Fibroblast of gingiva (primary cell): ENCODE measurements at places on chromosomes 13 and 19.

DNA sequence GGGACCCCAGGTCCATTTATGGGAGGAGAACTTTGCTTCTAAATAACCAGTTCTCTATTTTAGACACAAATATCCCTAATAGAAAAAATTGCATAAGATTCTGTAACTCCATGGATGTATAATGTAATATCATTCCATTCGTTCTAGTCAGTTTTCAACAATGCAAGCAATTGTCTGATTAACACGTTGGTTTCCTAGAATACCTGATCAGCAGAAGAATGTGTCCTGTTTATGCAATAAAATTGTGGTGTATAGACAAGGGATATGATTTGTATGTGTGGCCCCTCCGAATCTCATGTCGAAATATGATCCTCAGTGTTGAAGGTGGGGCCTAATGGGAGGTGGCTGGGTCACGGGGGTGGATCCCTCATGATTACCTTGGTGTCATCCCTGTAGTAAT lies 62.1 kb downstream of the RUBCNL start:
- DNase-seq = no peak

DNA sequence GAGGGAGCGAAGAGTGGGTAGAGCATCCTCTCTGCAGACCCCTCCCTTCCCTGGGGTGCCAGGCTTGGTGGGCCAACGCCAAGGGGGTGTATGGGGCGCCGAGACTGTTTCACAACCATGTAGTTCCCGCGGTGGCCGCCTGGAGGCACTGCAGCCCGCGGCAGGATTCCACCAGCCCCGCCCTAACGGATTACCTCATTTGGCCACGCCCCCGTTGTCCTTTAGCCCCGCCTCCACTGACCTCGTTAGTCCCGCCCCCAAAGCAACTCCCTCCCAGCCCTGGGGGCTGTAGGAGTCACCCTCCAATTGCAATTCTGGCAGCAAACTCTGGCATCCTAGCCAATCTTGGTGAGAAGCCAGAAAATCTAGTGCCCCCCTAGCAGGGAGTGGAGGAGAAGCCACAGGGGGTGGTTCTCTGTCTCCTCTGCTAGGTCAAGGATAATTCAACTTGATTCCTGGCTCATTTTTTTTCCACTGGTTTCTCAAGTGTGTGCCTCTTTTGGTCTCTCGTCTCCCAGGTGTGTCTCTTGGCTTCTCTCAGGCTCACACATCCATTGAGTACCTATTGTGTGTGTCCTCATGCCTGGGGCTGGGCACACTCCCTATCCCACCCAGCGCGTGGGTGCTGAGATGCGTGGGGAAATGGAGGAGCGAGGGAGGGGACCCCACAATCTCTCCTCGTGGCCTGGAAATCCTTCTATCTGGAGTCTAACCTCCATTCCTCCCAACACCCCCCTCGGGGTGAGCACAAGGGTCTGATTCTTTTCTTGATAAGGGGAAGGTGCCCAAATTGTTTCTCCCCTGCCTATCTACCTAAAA lies 2.0 kb downstream of the OLFM2 start:
- DNase-seq = peak; percentile 29

DNA sequence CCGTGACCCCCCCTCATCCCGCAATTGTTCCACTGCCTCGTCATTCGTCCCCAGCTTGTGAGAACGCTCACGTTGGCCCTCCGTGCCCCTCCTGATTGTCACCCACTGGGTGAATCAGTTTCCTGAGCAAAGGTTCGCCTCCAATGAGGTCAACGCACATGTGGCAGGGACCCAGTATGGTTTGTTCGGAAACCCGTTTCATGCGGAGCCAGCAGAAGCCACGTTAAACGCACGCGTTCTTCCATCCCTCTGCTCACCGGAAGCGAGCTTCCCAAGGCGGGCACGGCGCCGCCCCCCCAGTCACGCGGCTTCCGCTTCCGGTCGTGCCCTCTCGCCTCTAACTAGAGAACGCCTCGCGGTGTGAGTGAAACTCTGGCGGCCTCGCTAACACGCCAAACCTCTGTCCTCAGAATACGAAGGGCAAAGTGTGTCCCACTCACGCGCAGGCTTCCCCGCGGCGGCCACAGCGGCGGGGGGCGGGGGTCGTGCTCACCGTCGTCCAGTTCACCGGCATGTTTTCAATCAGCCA lies 18.0 kb upstream of the CFAP97D2 start:
- DNase-seq = no peak

- DNase-seq = no peak
These were observed 11.3 kb downstream of the MAST3 start for GRCh38 chr19:18108897-18109296.

- no peak for DNase-seq
These were observed 9.8 kb upstream of the SIAH3 start for GRCh38 chr13:45861322-45861721.

DNA sequence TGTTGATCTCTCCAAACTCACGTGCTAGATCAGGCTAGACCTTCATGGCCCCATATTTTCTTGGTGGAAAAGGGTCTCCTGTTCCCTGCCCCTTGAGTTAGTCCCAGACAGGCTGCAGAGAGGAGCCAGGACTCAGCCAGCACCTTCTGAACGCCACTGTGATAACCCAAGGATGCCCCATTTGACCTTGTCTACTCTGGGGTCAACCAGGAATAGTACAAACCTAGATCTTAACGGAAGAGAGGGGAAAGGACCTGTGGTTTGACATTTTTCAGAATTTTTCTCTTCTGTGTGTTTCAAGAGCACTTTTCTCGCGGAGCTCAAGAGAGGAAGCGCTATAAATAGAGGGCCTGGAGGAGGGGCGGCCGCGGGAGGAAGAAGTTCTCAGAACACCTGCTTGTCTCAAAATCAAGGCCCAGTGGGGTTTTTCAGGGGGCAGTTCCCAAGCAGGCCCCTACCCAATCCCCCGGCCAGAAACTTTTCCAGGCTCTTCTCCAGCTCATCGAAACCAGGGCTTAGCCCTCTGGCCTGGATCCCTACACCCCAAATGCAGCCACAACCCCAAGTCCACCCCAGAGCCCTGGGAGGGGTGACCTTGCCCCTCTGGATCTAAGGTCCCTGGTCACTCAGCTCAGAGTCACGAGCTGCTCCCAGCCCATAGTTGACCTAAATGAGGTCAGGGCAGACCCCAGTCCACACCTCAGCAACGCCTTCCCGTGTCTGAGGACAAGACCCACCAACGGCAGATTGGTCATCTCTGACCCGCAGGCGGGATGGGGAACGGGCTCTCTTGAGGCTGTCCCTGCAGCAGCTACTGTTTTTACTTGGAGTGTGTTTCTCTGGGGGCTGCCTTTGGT lies 75.6 kb upstream of the TM9SF2 start:
- no peak for DNase-seq

- DNase-seq = no peak
These were observed 31.1 kb upstream of the ZNF599 start for GRCh38 chr19:34804115-34804514.

- DNase-seq = no peak
These were observed 8.5 kb upstream of the ZNF823 start for GRCh38 chr19:11747277-11747676.

GRCh38 chr19:23882493-23882892 lies 32.2 kb upstream of the ZNF726 start:
- peak; percentile 1 for DNase-seq

DNA sequence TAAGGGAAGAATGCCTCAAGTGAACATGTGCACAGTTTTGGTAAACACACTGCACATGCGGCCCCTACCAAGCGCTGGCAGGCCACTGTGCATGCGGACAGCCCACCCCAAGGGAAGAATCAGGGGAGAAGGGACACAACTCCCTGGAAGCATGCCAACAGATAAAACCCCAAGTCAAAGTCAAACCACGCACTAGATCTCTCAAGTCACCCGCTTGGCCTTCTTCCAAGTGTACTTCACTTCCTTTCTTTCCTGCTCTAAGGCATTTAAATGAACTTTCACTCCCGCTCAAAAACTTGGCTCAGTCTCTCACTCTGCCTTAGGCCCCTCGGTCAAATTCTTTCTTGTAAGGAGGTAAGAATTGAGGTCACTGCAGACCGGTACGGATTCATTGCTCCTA lies 4.6 kb upstream of the RFXAP start:
- no peak for DNase-seq

GRCh38 chr13:70237131-70237530 lies 128.9 kb upstream of the KLHL1 start:
- DNase-seq = no peak

GRCh38 chr13:114063545-114064449 lies 68.6 kb downstream of the RASA3 start:
- peak; percentile 85 for DNase-seq

DNA sequence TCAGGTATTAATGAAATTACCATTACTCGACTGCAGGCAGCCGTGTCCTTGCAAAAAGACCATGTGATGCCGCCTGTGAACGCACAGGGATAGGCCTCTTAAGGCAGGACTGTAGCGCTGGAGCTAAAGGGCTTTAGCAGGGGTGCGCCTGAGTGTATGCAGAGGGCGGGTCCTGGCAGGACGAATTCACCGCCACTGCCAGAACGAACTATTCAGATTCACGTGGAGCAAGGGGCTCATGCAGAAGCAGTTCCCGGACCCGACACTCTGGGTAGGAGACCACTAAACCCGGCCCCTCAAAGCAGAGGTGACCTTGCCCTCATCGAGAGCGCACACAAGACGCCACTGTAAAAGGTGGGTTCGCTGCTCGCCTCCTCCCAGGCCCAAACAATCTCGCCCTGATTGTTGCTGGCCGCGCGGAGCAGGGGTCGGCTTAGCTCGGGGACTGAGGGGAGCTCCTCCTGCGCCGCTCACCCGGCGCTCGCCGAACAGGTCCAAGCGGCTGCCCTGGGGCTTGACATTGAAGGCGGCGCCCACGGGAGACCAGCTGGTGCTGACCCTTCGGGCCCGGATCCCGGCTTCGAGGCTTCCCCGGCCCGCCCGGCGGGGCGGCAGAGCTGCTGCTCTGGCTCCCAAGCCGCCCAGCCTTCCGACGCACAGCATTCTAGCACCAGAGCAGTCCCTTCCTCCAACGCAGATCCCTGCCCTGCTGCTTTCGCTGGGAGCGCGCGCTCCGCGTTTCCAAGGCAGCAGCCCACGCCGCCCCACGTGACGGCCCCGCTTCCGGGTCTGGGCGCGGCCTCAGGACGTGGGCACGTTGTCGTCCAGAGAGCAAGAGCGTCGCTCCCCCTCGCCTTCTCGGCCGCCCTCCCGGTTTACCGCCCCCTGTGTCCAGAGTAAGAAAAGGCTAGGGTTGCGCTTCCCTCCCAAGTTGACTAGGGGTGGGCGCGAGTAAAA lies at the start of gene MIPEP:
Gene MIPEP (minus strand): TSS at position 743 of the 957 bp plus-strand sequence. CDS start 80 bp downstream, at position 663.
- DNase-seq = peak; percentile 95

GRCh38 chr19:2428321-2428690 lies 920 bp upstream of the TIMM13 start:
- DNase-seq = peak; percentile 21

DNA sequence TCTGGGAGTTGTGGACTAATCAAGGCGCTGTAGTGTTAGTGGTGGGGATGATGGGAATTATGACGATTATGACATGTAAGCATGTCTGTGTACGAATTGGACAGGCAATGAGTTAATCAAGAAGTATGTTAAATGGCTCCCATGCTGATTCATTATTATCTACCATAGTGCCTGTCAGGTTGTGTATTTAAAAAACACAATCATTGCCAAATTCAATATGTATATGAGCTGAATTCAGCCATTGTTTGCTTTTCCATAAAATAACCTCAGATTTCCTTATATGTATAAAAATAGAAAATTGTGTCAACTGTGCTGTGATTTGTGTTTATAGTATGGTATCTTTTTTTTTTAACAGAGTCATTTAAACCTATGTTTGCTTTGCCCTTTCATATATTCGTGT lies 37.1 kb downstream of the PCCA start:
- DNase-seq = no peak

GRCh38 chr19:11377756-11378155 lies 3.3 kb downstream of the SWSAP1 start:
- DNase-seq = no peak

DNA sequence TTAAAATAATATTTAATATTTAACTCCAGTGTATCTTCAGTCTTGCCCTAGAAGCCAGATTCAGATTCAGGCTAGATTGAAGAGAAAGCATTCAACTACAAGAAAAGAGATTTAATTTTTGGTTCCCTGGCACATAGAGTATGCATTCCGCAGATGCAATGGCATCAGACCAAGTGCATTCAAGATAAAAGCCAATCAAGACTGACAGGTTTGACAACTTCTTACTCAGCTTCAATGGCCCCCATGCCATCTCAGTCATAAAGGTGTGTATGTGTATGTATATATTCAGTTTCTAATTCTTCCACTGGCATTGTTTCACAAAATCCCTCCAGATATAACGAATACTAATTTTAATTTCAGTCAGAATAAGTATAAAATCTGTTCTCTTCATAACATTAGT lies 650.8 kb upstream of the GPC6 start:
- no peak for DNase-seq

- peak; percentile 15 for DNase-seq
These were observed 341.8 kb downstream of the OXGR1 start for GRCh38 chr13:96652506-96652905.

DNA sequence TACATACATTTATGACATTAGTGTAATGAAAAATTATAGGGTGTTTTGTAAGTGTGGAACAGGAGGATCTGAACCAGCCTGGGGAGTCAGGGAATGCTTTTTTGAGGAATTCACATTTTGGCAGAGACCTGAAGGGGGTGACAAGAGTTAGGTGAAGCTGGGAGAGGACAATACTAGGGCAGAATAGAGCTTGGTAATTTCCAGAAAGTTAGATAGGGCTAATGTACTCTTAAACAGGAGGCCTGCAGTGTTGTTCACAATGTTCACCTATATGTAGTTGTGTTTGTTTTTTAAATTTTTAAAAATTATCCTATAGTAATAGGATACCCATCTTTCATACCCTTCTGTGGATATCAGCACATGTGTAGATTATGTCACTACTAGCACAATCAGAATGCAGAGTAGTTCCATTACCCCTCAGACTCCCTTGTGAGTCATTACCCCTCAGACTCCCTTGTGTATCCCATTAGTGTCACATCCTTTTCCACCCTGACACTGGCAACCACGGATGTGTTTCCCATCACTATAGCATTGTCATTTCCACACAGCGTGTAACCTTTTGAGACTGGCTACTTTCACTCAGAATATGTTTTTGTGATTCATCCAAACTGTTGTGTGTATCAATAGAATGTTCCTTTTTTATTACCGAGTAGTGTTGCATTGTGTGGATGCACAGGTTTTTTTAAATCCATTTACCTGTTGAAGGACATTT lies 43.1 kb downstream of the PCCA start:
- DNase-seq = peak; percentile 56

- no peak for DNase-seq
These were observed 6.8 kb downstream of the KATNAL1 start for GRCh38 chr13:30300596-30300995.

DNA sequence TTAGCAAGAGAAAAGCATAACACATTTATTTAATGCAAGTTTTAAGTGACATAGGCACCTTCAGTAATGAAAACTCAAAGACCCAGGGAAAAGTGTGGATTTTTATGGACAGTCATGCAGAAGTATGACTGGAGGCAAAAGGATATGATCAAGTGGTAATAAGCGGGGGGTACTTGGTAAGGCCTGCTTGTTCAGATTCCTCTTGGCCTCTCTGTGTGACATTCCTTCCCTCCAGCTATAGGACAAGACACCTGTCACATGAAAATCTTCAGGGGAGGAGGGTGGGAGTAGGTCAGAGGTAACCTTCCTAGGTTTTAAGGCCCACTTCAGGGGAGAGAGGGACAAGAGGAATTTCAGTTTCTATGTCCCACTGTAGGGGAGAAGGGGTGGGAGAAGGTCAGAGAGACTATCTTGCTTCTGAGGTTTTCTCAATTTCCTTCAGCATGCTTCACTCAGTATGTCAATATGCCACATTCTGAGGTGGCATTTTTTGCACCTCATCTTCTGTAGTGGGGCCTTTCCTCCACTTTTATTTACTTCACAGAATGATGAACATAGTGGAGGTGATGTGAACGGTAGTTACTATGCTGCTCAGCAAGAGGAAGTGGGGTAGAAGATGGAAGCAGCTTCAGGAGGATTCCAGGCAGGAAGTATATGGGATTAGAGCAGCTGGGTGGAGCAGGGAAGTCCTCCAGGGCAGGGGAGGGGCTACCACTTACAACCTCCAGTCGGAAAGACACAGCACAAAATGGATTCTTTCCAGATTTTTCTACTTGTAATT lies 73.2 kb upstream of the RFC3 start:
- peak; percentile 16 for DNase-seq
